Renal cortical epithelial cell (primary cell): ENCODE measurements at places on chromosomes 4 and X. TPM values are rescaled to one million over a fixed set of nuclear protein-coding genes. Genes with fewer than 3 reads are reported as not detected.

POF1B gene
- total RNA-seq = 1.3 and 3.1 TPM in 2 replicates

GRCh38 chr4:2964706-2965258 lies 1.4 kb downstream of the GRK4 start:
- DNase-seq = no peak

- DNase-seq = no peak
Observed at GRCh38 chr4:186680641-186681040, 43.0 kb downstream of the FAT1 start.

DNA sequence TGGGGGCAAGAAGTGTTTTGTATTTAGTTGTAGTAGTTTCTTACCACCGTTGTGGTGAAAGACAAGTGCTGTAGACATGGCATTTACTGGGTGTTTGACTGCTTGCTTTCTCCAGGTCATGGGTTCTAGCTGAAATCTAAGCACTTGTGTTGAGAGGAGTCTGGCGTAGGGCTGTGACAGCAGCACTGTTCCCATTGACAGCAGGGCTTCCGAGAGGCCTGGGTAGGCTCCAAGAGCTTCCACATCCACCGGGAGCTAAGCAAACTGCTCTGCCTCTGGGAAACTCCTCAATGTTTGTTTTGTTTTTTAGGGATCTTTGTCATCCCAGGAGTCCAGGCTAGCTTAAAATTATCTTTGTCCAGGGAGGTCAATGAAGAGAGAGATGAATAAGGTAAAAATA lies 44.3 kb downstream of the BMPR1B start:
- DNase-seq = no peak

GRCh38 chr4:89708903-89709421 lies 128.0 kb downstream of the SNCA start:
- DNase-seq = no peak

DNA sequence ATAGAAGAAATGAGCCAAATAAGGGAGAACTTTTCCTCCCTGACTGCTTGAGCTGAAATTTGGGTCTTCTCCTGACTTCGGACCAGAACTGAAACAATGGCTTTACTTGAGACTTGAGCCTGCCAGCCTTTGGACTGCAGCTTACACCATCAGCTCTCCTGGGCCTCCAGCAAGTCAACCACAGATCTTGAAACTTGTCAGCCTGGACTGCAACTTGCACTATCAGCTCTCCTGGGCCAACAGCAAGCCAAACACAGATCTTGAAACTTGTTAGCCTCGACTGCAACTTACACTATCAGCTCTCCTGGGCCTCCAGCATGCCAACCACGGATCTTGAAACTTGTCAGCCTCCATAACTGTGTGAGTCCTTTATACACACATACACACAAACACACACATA lies 425.9 kb upstream of the PCDH7 start:
- DNase-seq = no peak

- no peak for DNase-seq
Observed at GRCh38 chrX:13001097-13001496, 26.2 kb downstream of the TMSB4X start.
